ENCODE measurements at places on chromosomes 7 and 10.

DNA sequence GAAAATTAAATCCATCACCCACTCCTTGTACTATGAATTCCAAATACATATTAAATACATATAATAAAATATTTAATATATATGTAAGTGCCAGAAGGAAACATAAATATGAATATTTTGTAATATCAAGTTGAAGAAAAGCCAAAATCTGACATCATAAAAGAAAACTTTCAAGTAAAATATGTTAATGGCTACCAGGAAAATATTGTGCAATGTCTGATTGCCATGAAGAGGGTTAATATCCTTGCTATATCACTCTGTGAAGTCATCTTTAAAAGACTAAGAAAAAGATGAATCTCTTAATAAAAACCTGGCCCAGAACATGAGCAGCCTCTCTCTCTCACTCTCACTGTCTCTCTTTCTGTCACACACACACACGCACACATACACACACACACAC lies 130.2 kb downstream of the EGFR start:
- DNase-seq = no peak

DNA sequence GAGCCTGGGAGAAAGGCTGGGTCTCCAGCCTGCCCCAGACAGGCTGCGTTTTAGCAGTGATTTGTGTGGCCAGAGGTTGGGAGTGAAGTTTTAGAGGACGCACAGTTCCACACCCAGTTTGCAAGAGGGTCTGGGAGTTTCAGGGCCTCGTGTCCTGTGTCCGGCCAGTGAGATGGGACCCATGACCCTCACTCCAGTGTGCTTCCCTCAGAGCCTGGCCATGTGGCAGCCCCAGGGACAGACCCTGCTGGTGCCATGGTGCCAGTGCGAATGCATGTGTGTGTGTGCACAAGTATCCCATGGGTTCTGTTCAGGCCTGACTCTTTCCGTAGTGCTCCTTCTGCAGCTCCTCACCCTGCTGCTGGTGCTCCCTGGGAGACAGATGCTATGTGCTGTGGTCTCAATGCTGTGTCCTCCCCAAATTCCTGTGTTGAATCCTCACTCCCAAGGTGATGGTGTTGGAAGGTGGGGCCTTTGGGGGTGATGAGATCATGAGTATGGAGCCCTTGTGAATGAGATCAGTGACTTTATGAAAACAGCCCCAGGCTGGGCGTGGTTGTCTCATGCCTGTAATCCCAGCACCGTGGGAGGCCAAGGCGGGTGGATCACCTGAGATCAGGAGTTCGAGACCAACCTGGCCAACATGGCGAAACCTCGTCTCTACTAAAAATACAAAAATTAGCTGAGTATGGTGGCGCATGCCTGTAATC lies 16.5 kb downstream of the ECHDC3 start:
- DNase-seq = no peak

DNA sequence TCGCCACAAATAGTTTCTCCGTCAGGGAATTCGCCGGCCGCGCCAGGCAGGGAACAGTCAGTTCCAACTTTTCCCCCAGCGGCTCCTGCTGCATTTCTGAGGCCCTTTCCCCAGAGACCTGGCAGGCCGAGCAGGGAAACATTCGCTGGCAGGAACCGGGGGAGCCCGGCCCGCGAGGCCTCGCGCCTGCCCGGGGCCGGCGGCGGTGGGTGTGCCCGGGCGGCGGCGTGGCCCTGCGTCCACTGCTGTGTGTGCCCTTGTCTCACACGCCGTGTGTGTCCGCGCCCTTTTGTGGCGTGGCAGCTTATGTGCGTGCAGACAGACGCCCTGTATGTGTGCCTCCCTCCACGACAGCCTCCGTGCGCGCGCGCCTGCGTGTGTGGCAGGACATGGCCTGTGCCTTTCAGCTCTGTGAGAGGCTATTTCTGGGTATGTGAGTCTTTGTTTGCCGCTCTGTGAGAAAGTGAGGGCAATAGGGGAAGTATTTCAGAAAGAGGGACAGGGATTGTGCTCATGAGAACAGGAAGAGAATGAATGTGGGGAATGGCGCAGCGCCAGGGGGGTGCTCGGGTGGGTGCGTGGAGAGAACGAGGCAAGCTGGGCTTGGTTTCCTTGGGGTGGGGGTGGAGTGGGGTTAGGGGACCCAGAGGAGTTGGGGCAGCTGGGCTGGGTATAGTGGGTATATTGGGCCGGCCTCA lies 689 bp upstream of the SMARCD3 start:
- no peak for DNase-seq

DNA sequence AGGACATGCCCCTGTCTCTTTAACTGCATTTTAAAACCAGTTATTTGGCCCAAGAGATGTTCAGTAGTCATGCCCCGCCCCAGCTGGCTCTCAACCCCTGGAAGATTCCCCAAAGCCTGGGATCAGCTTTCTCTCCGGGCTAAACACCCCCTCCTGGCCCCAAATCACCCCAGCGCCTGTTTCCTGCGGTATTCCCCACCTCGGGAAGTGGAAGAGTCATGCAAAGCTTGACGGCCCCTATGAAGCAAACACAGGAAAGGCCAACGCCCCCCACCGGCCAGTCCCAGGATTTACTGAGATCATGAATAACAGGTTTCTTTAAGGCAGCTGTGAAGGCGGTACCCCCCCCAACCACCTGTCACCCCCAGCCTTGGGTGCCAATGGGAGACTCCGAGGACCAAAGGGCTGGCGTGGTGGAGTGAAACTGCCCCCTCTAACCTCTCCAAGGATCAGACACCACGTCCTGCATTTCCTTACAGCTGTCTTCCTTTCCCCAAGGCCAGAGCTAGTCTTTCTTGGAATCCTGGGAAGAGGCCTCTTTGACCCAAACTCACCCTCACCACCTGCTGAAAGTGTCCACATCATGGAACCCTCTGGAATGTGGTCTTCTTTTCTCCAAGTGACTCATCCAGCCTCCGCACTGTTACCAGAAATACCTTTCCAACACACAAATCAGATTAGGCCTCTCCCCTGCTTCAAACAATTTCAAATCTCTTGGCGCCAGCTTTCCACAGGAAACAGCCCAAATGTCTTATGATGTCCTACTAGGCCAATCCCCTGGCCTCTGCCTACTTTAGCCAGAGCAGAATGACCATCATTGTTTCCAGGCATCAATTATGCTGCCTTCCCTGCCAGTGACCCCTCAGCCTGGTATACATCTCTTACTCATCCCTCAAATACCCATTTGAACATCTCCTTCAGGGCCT lies 301.5 kb downstream of the ZEB1 start:
- DNase-seq = no peak

GRCh38 chr10:62811159-62811875 lies 4.8 kb downstream of the EGR2 start:
- DNase-seq = no peak

DNA sequence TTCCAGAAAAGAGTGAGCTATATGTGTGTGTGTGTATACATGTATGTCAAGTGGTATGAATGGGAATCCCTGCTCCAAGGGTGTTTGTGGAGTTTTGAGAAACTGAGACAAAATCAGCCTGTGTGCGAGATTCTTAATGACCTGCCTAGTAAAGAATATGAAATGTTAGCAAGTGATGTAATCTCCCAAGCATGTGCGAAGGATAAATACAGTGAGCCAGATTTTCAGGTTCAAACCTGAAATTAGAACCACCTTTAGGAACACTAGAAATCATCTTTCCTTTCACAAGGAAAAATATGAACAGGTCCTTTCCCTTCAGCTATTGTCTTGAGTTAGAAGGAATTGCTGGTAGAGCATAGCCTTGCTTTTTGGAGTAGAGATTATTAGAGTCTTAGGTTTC lies 457.6 kb downstream of the LRMDA start:
- DNase-seq = no peak

GRCh38 chr7:98988641-98989040 lies 110.3 kb downstream of the TRRAP start:
- DNase-seq = no peak

DNA sequence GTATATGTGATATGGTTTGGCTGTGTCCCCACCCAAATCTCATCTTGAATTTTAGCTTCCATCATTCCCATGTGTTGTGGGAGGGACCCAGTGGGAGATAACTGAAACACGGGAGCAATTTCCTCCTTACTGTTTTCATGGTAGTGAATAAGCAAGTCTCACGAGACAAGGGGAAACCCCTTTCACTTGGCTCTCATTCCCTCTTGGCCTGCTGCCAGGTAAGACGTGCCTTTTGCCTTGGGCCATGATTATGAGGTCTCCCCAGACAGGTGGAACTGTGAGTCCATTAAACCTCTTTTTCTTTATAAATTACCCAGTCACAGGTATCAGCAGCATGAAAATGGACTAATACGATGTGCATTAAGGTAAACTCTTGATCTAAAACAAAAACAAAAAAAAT lies 357.1 kb upstream of the AOAH start:
- DNase-seq = no peak

DNA sequence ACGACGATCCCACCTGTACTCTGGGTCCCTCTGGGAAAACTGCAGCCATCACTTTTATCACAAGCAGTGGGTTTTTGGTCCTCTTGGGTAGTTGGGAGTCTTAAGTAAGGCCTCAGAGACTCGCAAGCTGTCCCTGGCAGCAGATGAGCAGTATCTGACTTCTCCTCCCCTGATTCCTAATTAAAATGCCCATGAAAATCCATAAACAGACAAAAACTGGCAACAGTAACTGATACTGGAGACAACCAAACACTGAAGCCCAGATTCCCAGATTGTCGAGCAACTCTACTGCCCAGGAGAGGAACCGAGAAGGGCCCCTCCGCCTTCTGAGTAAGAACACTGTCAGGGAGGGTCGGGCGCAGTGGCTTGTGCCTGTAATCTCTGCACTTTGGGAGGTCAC lies 333.8 kb downstream of the CALN1 start:
- no peak for DNase-seq

DNA sequence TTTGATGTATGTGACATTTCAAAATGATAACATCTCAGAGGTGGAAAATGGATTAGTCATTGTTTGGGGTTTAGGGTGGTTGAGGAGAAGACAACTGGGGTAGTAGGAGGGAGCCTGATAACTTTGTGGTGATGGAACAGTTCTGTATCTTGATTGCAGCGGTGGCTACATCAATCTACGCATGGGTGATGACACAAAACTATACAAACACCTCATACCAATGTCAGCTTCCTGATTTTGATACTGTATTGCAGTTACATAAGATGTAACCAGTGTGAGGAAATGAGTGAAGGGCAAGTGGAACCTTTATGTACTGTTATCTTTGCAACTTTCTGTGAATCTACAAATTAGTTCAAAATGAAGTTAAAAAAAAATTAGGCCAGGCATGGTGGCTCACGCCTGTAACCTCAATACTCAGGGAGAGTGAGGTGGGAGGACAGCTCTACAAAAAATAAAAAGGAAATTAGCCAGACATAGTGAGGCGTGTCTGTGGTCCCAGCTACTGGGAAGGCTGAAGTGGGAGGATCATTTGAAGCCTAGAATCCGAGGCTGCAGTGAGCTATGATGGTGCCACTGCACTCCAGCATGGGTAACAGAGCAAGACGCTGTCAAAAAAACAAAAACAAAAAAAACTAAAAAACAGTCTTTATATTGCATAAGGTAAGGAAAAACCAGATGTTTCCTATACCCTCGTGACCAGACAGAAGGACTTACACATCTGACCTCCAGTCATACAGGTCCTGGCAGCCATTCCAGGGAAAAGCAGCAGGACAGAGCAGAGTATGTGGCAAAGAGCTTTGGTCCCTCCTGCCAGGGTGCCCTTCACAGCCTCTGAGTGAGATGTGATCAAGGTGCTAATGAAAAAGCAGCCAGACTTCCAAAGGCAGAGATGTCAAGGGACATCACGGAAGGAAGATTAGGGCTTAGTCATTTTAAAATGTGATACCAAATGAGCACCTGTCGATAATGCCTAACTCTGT lies 50.8 kb downstream of the CYTH3 start:
- no peak for DNase-seq

- DNase-seq = no peak
Observed at GRCh38 chr7:2967253-2967652, 76.4 kb downstream of the CARD11 start.

DNA sequence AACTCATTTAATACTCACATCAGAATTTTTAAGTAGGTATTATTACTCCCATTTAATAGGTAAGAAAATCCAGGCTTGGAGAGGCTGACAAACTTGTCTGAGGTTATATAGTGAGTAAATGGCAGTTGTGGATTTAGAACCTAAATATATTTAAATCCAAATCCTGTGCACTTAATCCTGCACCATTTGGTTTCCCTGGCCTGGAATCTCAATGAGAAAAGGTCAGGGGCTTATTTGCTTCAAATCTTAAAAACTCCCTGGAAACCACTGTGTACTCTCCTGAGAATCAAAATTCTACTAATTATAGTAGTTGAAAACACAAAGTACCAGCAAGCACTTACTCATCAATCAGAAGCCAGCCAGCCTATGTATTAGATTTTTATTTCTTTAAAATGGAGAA lies 97.7 kb downstream of the DNMBP start:
- no peak for DNase-seq

DNA sequence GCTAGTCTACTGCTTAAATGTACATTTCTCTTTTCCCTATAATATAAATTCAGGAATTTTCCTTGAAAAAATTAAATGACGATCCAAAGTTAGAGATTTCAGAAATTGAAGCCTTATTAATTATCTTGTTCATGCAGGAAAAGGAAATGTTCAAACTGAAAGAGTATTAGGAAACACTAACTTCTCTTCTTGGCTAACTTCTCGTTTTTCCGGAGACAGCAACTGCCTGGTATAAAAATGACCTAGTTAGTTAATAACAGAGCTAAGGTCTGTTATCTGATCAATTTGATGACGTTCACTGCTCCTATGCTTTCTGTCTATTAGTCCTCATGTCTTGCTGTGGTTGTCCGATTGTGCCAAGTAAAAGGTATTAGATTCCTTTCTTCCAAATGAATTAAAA lies 212.5 kb downstream of the DGKB start:
- no peak for DNase-seq

DNA sequence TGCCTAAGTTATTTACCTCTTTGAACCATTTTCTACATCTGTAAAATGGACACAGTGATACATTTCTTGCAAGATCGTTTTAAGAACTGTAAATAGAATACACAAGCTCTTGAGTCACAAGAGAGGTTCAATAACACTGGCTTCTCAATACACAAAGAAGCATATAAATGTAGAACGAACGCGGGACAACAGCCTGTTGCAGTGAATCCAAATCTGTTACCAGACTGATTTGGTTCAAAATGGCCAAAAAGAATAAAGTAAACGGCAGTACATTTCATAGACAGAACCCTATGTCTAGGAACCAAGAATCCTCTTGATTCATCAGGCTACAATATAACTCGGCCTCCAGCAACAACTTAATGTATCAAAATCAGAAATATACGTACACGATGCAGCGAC lies 701 bp downstream of the MTPAP start:
- DNase-seq = no peak

DNA sequence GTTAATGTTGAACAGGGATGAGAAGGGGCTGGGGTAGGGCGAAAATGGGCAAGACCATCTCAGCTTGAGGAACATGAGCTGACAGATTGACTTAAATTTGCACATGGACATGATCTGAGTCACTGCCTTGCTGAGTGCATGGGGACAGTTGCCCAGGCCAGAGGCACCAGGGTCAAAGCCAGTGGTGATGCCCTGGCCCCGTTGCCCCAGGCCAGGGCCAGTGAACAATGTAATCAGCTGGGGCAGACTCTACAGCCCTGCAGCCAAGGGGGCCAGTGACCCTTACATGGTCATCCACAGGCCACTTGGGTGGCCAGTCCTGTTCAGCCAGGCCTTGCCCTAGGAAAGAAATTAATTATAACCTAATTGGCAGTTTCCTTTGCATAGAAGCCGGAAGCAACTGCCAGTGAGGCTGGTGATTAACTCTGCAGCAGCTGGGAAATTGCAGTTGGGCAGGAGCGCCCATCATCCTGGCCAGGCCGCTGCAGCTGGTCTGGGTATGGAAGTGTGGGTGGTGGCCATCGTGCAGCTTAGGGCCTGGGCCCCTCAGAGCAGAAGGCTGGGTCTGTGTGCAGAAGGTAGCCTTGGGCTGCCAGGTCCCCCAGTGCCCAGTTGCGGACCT lies 9.6 kb downstream of the RET start:
- no peak for DNase-seq

GRCh38 chr10:13329565-13329964 lies 18.5 kb downstream of the SEPHS1 start:
- DNase-seq = no peak

Measured in SW 1271 (cell line).